ENCODE measurements at places on chromosomes 12 and 14.

- DNase-seq, result no peak
These were observed 91.6 kb downstream of the PDE3A start for GRCh38 chr12:20459920-20460319.

DNA sequence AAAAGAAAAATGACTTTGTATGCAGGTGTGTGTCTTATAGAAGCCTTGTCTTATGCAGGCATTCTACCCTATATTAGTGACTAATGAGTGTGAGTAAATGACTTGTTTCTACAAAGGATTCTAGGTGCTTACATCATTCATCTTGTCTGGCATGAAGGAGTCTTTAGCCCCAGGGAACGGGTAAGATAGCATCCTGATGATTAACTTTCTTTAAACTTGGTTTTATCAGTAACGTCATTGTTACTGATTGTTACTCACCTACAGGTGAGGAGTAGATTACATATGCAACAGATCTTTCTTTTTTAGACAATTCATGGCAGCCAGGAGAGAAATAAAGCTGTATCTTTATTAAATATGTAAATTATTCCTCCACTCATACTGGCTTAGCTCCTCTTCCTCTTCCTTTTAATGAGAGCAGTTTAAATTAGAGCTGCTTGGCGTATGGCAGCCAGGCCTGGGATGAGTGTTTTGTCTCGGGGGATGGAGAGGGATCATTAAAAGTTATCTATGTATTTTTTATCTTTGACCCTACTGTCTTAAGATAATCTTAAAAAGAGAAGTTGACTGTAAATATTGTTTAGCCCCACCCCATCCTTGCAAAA is 57.2 kb upstream of the ATP2A2 start:
- no peak for DNase-seq

GRCh38 chr14:57820581-57820980 is 45.3 kb downstream of the SLC35F4 start:
- DNase-seq, result no peak

DNA sequence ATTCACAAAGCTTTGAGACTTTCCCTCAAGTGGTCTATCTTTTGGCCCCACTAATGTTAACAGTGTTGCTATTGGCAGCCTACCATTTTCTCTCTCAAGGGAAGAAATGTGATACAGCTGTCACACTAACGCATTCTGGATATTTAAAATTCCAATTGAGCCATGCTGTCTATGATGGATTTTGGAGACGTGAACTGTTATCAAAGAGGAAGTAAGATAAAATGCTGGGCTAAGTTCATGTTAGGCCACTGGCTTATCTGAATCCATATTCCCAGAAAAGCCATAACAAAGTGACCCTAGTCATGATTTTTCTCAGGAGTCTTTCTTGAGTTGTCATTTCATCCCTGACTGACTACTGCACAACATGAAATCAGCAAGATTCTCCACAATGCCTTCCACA is 200.2 kb downstream of the PHLDA1 start:
- DNase-seq, result no peak

DNA sequence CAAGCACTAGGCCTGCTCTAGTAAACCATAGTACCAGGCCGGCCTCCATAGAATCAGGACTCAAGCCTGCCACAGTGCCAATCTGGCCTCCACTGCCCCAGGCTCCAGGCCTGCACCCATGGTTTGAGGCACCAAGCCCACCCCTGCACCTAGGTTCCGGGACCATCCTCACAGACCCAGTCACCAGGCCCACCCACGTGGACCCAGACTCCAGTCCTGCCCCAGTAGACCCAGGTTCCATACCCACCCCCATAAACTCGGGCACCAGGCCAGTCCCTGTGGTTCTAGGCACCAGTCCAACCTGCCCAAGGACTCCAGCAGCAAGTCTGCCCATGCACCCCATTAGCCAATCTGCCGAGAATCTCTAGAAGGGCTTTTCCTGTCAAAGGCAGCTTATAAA is 501.8 kb upstream of the TMPO start:
- no peak for DNase-seq

GRCh38 chr14:76546426-76547221 is 170.7 kb downstream of the ESRRB start:
- peak; percentile 29 for DNase-seq

DNA sequence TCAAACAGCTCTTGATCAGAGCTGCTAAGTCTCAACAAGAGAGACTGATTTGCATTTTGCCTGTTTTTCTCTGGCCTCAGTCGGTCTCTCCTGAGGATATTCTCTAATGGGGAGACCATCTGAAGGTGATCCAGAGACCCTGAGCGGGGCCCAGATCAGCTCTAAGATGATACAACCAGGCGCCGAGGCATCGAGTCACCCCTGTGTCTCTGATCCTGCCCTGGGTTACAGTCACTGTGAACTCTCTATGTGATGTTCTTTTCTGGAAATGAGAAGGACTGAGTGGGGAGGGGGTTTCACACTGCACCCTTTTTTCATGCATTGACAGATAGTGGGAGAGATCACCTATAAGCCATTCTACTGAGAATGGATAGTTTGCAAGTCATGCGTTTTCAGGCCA is 247.6 kb upstream of the PWP1 start:
- DNase-seq, result peak; percentile 19

GRCh38 chr14:75068294-75069120 is 934 bp upstream of the ZC2HC1C start:
- no peak for DNase-seq

GRCh38 chr14:33773205-33774030 is 177.5 kb downstream of the EGLN3 start:
- DNase-seq, result no peak

Data from activated naive CD4-positive, alpha-beta T cell treated with anti-CD3 and anti-CD28 coated beads for 36 hours (primary cell).